ENCODE measurements at places on chromosomes 6 and 20.

GRCh38 chr6:168117942-168118341 lies 38.9 kb upstream of the FRMD1 start:
- no peak for ATAC-seq

GRCh38 chr6:110389689-110390382 lies 25.5 kb downstream of the DDO start:
- ATAC-seq = no peak

GRCh38 chr6:18177286-18177965 lies 22.2 kb downstream of the KDM1B start:
- no peak for ATAC-seq

DNA sequence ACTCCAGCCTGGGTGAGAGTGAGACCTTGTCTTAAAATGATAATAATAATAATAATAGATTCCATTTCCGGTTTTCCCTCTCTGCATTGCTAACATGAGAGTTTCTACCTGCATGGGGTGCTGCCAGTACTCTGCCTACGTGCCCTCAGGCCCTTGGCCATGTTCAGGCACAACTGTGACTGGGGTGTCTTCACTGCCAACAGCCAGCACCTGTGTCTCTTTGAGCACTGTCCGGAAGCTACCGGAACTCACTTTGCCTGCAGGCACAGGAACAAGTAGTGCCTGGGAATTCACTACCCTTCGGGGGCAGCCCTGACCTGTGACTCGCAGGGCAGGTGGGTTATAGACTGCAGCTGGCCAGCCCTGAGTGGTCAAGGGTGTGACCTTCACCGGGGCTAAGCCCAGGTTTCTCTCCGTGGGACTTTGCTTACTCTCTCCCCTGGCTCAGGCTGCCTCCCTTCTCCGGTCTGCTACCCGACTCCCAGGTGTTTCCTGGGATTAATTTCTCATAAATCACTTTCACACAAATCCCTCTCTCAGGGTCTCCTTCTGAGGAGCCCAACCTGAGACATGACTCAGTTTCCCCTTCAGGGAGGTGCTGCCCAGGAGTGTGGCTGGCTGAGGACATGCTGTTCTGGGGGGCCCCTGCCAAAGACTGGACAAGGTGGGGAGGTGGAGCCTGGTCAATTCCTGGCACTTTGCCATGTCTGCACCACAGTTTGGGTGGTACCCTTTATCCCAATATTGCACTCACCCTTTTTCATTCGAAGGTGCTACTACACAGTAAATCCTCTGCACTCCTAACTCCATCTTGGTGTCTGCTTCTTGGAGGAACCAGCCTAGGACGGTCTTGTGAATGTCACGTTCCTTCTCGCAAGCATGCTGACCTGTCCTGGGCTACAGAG lies 79.5 kb upstream of the RALGAPA2 start:
- no peak for ATAC-seq

DNA sequence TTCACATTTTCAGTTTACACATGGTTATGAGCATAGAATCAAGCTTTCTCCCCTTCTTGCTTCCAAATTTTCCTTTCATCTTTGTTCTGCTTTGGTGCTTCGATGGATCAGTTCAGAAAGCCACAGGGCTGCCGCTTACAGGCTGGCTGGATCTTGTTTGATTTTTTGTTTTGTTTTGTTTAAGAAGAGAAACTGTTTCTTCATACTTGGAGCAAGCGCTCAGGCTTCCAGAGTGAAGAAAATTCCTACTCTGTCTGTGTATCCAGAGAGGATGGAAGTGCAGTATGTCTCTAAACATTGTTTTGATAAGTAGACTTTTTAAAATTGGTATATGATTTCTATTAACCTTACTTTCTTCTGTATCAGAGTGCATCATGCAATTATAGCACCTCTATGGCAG lies 66.9 kb downstream of the ARID1B start:
- ATAC-seq = no peak

- ATAC-seq = no peak
These were observed 374 bp upstream of the ABCC10 start for GRCh38 chr6:43426928-43427405.

- ATAC-seq = peak; percentile 35
These were observed 33.2 kb upstream of the PNISR start for GRCh38 chr6:99458319-99458718.

DNA sequence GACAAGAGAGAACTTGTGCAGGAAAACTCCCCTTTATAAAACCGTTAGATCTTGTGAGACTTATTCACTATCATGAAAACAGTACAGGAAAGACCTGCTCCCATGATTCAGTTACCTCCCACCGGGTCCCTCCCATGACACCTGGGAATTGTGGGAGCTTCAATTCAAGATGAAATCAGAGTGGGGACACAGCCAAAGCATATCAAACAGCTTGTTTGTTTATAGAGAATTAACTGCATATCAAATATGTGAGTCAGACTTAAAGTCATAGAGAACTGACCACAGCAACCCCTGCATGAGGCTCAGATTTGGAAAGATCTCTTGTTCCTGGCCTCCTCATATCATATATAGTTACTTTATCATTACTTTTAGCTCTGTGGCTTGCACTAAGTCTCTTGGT lies 29.1 kb upstream of the HDAC2 start:
- no peak for ATAC-seq

Measured in motor neuron (in vitro differentiated cells).